ENCODE measurements at places on chromosomes 3 and 15.

DNA sequence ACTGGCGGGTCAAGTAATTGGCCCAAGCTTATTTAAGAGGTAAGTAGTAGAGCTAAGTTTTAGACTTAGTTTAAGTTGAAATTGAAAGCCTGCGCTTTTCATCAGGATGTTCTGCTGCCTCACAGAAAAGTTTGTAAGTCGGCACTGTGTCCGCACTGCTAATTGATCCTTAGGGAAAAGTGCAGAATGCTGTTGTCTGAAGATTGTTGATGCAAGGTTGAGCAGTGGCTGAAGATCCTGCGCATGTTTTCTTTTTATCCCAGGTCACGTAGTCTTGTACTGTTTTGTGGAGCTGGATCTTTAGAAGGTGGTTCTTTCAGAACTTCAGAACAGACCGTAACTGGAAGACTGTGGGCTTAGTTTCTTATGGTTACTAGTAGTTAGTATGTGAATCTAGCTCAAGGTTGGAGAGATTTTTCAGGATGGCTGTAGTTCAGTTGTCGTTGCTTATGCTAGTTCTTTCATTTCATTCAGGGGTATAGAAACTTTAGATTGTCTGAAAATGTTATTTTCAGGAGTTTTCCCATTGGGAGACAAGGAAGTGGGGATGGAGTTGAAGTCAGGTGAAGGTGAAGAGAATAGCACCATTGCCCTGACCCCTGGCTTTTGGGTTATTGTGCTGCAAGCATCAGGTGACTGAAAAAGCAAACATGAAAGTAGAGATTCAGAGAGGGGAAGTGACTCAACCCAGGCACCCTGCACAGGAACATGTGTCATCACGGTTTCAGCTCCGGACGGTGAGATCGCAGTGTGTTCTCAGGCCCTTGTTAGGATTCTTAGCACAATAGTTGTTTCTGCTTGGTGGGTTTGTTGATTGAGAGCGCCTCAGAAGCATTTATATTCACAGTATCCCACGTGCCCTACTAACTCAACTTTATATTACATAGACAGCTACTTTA is 32.8 kb downstream of the AKAP13 start:
- DNase-seq, result no peak

GRCh38 chr3:175980486-175981090 is 1121.5 kb downstream of the NAALADL2 start:
- no peak for DNase-seq

GRCh38 chr3:152458376-152459117 is 189.8 kb downstream of the MBNL1 start:
- no peak for DNase-seq

GRCh38 chr3:186669378-186670084 is 3.7 kb downstream of the HRG start:
- no peak for DNase-seq

GRCh38 chr3:112247350-112247749 is 46.7 kb downstream of the SLC9C1 start:
- no peak for DNase-seq

DNA sequence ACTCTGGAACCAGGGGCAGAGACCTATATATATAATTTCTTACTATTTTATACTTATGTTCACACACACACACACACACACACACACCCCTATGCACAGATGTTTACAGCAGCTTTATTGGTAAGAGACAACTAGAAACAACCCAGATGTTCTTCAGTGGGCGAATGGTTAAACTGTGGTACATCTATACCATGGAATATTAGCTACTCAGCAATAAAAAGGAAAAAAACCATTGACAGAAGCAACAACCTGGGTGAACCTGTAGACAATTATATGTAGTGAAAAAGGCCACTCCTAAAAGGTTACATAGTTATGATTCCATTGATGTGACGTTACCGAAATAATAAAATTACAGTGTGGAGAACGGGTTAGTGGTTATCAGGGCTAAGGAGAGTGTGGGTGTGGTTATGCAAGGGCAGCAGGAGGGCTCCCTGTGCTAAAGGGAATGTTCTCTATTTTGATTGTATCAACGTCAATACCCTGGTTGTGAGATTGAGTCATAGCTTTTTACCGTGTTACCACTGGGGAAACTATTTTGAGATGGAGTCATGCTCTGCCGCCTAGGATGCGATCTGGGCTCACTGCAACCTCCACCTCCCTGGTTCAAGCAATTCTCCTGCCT is 85.5 kb downstream of the FLNB start:
- no peak for DNase-seq

- no peak for DNase-seq
These were observed 8.2 kb downstream of the LRIG1 start for GRCh38 chr3:66492672-66493071.

DNA sequence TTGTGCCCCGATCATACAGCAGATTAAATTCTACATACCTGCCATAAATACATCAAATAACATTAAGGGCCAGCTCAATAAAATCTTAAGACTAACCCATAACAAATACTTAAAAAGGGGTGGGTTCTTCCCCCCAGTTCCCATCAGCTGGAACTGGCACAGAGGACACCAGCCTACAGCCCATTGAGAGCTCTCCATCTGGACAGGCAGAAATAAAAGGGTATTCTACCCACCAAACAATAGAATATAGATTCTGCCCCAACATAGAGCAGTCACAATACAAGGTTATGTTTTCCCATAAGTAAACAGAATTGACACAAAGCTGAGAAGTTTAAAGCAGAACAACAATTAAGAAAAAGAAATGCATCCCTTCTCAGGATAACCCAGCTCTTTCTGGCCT is 11.9 kb downstream of the CPOX start:
- no peak for DNase-seq

DNA sequence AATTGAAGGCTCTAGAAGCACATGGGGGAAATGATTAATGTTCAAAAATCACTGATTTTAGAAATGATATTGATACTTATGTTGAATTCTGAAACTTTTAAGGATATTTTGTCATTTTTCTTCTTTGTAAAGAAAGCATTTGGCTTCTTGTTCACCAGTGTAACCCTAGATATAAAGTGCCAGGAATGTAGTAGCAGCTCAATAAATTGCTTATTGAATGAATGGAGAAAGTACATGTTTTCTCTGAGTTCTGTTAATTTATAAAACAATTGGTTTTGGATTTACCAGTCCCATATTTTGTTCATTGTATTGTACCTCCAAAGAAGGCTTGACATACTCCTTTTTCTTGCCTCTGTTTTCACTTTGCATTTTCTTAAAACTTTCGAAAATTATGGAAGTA is 2.4 kb downstream of the PLCL2 start:
- no peak for DNase-seq

DNA sequence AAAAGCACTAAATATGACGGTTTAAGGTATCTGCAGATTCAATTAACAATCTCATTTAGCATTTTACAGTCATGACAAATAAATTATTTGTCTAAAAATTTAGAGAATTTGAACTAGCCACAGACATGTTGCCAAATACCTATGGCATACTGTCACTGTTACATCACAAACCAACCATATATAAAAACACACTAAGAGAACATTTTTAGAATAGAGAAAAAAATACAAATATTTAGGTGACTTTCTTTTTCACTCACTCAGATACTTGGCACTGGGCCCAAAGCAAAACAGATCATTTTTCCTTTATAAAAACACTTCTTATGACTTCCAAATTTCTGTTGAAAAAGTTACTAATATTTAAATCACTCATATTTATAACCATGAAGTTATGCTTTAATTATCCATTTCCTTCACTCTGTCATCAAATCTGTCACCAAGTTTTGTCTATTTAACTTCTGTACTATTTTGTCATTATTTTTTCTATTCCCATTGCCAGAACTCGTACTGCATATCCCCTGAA is 644.7 kb downstream of the OTOL1 start:
- DNase-seq, result no peak

DNA sequence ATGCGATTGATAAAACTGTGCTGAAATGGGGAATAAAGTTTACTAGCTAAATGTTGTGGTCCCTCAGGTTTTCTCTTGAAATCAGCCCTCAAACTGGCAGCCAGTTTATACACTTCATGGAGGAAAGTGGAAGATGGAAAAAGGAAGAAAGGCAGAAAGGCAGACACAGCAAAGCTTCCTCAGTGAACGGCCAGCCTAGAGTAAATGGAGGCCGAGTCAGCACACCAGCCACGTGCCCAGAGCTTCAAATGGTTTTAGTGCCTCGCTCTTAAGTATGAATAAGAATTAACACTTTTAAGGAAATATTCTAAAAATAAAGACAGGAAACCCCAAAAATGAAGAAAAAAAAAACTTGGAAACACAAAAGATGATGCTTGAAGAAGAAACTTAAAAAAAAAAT is 48.3 kb downstream of the GNB4 start:
- DNase-seq, result no peak

DNA sequence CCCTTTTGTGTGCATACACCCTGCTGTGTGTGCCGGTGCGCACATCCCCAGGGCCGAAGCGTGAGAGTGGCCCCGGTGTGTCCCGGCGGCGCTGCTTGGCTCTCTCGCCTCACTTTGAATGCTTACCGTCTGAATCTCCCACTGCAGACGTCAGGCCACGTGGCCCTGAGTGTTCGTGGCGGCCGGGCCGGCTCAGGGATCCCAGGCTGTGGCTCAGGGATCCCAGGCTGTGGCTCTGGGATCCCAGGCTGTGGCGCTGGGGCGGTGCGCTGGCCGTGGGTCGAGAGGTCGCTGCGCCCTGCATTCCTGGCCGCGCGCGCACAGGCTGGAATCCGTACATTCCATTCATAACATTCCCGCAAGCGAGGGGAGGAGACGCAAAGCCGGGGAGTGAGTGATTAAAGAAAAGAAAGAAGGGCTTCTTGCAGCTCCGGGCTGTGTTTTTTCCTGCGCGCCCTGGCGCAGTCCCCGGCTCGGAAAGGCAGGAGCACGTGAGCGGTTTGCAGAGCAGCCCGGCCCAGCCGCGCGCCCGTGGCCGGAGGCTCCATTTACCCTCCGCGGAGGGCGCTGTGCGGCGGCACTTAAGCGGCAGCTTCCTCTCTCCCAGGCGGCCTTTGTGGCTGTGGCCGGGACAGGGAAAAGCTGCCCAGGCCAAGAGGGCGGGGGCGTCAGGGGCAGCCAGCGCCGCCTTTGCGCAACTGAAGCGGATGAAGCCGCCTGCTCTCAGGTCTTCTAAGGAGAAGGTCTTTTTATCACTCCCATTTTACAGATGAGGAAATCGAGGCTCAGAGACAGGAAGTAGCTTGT is 87.0 kb upstream of the ALDH1L1 start:
- peak; percentile 75 for DNase-seq

- no peak for DNase-seq
These were observed 102.5 kb downstream of the SH3GL3 start for GRCh38 chr15:83549623-83550022.

DNA sequence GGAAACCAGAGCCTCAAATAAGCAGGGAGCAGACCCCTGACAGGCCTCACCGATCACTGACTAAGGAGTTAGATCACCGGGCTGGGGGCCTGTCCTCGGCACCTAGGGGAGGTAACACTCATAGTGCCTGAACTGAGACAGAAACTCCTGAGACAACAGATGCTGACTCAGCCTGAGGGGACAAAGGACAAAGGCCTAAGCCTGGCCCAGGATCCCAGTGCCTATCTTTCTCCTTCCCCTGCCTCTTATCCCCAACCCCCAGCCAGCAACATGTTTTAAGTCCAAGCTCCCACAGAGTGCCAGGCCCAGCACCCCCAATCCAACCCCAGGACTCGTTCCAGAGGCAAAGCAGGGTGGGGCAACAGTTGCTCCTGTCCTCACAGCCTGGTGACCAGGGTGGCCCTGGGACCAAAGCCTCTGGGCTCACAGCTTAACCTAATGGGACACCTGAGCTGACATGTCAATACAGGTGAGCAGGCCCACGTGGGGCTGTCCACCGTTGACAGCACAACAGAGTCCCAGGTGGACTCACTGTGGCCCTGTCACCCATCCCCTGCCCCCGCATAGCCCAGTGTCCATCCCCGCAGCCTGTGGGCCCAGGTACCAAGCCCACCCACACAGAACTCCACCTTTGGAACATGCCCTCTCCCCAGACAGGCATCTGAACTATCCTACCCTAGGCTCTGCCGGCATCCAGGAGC is 37.4 kb downstream of the ADCY5 start:
- no peak for DNase-seq

GRCh38 chr3:126955004-126955790 is 27.7 kb upstream of the PLXNA1 start:
- no peak for DNase-seq

DNA sequence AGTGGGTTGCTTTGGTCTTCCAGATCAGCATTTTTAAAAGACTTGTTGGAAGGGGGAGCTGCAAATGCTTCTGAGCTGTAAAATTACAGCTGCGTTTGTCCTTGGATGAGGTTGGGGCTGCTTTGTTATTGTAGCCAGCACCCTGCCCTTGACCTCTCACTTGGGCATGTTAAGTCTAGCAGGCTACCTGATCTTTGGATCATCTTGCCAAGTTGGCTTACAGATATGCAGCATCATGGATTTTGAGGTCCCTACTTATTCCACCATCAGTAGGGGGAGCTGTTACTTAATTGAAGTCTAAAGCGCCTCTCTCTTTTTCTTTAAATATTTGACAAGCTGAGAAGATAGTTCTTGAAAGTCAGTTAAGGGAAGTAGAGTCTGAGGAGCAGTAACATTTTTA is 793.0 kb downstream of the MCTP2 start:
- DNase-seq, result no peak

GRCh38 chr3:33886015-33886414 is 87.6 kb downstream of the PDCD6IP start:
- no peak for DNase-seq

DNA sequence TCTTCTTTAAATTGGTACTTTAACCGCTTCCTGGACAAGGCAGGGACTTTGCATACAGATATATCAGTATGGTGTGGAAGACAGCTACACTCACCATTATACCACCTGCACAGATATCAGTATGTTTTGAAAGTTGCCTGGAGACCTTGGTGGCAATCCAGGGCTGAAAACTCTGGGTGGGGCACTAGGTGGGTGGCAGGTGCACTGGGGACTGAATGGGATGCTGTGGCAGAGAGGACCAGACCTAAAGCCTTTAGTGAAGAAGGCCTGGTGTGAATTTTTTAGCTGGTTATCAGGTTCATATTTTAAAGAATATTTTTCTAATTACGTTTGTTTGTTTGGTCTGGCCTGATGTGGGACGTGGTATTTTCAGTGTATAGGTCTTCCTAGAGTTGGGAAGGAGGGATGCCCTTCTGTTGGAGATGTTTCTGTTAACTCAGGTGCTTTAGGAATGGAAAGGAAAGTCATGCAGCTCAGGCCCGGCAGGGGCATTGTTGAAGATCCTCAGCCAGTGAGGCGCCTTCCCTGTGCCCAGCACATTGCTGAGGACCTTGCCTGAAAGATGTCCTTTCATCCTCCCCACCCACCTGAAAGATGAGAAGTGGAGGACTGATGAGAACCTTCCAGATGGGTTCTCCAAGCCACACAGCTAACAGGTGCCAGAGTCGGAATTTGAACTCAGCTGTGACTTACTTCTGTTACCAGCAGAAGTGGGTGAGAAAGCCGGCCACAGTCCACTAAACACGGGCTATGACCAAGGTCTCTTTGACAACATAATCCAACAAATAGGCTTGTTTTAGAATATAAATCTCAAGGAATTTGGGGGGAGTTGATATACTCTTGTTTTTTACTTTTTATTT is 77.3 kb downstream of the APBA2 start:
- peak; percentile 21 for DNase-seq

DNA sequence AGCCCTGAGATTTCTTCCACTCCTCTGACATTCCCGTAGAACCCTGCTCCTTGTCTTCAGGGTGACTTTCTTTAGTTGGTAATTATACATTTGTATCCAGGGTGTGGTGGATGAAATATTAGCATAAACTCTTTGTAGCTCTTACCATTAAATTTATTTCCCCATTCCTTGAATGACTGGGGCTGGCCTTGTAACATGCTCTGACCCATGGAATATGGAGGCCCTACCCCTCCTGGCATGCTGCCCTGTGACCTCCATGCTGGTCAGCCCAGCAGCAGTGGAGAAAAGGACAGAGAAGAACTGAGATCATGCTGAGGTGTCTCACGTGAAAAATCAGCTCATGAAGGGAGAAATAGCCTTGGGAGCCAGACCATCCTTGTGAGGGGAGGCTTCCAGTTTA is 96.1 kb upstream of the PROK2 start:
- no peak for DNase-seq
